Frontal cortex (tissue), 4 donors: ENCODE measurements at places on chromosomes 6 and 20. TPM values are rescaled to one million over a fixed set of nuclear protein-coding genes. Genes with fewer than 3 reads are reported as not detected.

DNA sequence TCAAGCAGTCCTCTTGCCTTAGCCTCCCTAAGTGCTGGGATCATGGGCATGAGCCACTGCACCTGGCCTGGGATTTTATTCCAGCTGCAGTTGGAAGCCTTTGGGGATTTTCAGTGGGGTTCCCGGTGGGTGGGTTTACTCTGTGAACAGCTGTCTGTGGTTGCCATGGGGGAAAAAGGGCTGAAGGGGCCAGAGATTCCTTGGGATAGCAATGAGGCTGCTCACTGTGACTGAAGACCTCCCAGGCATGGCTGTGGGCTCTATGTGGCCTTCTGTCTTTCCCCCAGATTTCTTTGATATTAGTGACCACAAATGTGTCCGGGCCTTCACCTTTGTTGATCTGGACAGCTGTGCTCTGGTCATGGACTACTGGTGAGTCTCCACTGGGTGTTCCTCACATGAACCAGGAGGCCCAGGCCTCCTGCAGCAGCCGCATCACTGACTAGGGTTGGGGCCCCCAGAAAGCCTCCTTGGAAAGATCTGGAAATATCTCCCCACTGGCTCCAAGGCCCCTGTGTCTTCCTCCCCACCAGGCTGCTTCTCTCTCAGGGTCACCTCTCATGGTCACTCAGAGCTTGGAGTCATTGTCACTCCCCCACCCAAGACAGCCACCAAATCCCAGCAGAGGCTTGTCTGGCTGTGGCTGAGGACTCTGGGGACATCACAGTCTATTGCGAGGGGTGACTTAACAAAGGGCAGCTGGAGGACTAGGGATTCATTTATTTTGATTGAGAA, 33.4 kb downstream of the EFCAB8 start:
- no peak for DNase-seq

GRCh38 chr20:54041336-54041735, 29.1 kb downstream of the BCAS1 start:
- no peak for DNase-seq

DNA sequence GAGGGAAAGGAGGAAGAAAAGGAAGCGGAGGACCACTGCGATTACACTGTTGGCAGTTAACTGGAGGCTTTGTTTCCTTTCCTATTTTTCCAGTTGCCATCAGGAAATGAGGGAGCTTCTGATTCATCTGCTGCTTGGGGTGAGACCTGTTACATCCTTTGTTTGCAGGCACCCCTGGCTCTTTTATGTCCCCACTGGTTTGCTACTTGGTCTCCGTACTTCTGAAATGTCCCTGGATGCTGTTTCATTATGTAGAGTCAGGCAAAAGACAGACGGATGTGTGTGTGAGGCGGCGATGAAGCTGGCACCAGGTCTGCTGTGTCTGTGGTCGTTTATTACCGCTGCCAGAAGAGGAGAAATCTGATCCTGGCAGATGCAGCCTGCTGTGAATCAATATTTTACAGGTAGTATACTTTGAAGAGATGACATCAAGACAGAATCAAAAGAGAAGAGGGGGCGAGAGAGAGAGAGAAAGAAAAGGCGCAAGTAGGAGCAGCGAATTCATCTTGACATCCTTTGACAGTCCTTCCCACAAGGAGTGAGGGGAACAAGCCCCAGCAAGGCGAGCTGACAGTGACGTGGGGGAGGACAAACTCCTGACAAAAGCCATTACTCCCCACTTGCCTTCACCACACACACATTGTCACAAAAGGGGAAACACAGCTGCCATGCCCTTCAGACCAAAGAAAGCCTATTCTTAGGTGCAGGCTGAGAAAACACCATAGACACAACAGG, 145.9 kb upstream of the FBXL4 start:
- no peak for DNase-seq

DNA sequence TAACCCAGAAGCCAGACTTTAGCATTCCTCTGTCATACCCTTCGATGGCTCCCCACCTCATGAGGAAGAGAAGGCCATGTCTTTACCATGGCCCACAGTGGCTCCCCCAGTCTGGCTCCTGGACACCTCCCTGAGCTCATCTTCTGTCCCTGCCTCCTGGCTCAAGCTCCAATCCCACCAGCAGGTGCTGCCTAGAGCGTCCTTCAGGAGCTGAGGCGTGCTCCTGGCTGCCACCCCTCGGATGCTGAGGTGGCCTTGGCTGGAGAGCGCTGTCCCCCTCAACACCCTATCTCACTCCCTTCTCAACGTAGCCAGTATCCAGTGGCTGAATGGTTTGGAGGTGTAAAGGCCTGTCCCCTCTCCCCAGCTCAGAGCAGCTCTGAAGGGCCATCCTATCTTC, 47.4 kb upstream of the RANBP9 start:
- no peak for DNase-seq

DNA sequence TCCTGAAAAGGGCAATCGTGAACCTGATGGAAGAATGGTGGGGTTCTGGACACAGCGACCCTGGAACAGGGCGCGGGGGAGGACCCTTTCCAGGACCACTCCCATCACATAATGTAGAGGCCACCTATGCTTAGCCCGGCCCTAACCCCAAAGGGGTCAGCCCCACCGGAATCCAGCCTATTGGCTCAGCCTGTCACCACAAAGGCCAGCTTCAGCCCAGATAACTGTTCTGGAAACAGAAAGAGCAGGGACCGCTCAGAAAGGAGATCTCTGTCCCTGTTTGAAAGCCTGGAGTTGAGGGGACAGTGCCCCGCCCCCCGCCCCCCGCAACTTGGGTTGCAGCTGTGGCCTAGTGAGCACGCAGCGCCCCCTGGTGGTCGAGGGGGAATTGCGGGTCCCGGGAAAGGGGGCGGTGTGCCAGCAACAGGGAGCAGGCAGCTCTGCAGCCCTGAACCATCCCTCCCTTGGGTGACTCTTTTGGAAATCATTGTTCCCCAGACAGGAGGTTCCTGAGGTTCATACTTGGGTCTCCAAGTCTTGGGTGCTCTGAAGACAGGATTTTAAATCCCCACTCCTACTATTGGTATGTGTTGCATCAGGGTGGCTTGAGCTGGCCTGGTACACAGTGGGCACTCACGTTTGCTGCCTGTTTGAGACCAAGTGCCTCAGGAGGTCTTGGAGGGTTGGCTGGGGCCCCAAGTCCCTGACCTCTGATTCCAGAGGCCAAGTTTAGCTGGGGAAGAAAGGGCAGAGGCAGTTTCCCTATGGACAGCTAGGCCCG, 1.5 kb downstream of the SIGLEC1 start:
- peak; percentile 73 for DNase-seq

The GPSM3 gene
- total RNA-seq: 0.41 TPM

The L3MBTL3 gene
- total RNA-seq: 46.1 TPM

The COL10A1 gene
- not detected for total RNA-seq

The PTK6 gene
- total RNA-seq: not detected

The MYLK2 gene
- total RNA-seq: 0.82 TPM
